ENCODE measurements at places on chromosomes 2 and 18.

DNA sequence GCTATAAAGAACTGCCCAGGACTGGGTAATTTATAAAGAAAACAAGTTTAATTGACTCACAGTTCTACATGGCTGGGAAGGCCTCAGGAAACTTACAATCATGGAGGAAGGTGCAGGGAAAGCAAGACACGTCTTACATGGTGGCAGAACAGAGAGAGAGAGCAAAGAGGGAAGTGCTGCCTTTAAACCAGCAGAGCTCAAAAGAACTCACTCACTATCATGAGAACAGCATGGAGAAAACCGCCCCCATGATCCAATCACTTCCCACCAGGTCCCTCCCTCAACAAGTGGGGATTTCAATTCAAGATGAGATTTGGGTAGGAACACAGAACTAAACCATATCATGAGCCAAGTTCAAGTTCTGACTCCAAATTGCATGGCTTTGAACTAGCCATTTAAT lies 62.8 kb upstream of the PPP1CB start:
- DNase-seq: no peak

DNA sequence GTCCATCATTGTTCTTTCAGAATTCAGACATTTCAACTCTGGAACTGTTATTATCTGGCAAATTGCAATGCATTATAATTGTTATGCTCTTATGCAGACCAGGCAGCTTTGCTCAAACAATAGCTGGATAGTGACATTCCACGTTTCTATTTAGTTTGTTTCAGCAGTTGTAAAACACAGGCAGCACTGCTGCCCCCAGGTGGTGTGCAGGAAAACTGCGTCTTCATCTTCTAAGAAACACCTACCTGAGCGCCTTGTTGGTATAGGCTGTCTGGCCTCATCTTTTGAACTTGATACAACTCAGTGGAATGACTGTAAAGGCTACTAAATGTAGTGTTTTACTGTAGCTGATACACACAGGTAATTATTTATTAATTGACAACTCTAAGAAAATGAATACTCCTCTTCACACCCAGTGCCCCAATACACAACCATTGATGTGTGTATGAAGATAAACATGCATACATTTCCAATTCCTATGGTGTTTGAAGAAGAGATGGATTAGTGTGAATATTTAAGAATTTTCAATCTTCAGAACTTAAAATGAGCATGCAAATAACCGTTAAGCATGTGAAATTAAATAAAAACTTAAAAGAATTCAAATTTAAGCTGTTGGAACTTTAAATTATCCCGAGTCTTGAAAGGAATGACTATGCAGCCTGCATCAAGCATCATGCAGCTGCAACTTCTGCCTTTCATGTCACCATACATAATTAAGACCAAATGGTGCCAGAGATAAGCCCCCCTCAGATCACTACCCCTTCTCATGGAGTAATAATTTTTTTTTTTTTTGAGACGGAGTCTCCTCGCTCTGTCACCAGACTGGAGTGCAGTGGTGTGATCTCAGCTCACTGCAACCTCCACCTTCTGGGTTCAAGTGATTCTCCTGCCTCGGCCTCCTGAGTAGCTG lies 85.6 kb downstream of the CD8B2 start:
- peak; percentile 26 for DNase-seq

DNA sequence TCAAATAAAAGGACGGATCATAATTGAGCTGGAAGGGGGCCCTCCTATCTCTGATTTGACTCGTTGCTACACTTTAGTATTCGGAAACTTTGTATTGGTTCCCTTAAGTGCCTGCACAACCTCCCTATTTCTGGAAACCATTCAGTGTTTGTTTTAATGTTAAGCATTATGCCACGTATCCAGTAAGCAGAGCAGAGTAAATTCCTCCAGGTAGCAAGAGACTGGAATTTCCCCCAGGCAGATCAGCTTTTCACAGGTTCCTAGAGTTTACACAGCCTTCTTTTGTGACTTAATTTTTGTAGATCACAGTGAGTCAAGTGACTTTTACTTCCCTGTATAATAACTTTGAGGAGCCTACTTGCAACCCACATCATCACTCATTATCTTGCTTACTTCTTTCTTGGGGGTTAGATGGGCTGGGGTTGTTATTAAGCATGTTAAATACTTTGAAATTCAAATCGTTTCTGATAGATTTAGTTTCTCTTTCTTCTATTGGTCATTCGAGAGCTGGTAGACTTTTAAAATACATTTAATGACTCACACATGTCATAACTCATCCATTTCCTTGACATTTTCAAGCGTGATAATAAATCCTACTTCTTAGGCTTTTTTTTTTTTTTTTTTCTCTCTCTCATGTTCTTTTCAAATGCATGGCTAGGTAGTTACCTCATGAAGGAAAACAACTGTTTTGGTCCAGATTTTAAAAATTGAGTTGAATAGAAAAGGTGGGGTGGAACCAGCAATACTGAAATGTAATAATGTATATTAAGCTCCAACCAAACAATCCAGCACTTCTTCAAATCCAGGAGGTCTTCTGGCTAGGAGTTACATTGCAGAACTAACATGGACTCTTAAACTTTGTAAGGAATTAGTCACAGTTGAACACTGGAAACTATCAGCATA lies 219.3 kb downstream of the NEDD4L start:
- DNase-seq: peak; percentile 62

DNA sequence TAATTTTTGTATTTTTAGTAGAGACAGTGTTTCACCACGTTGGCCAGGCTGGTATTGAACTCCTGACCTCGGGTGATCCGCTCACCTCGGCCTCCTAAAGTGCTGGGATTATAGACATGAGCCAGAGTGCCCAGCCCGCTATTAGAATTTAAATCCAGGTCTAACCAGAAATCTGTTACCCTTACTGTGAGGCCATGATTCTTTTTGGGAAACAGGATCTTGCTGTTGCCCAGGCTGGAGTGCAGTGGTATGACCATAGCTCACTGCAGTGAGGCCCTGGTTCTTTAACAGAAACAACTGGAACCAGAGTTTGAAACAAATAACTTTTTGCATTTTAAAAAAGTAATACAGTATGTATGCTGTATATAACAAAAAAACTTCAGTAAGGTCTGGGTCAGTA lies 75.7 kb downstream of the NOL10 start:
- no peak for DNase-seq

- no peak for DNase-seq
Observed at GRCh38 chr18:31010601-31011000, 31.9 kb downstream of the DSC3 start.

GRCh38 chr2:207073801-207074678 lies 91.7 kb downstream of the KLF7 start:
- DNase-seq: peak; percentile 48

- DNase-seq: no peak
Observed at GRCh38 chr2:98469862-98470544, 25.3 kb downstream of the INPP4A start.

- no peak for DNase-seq
Observed at GRCh38 chr18:32920796-32921787, 148.3 kb upstream of the KLHL14 start.

DNA sequence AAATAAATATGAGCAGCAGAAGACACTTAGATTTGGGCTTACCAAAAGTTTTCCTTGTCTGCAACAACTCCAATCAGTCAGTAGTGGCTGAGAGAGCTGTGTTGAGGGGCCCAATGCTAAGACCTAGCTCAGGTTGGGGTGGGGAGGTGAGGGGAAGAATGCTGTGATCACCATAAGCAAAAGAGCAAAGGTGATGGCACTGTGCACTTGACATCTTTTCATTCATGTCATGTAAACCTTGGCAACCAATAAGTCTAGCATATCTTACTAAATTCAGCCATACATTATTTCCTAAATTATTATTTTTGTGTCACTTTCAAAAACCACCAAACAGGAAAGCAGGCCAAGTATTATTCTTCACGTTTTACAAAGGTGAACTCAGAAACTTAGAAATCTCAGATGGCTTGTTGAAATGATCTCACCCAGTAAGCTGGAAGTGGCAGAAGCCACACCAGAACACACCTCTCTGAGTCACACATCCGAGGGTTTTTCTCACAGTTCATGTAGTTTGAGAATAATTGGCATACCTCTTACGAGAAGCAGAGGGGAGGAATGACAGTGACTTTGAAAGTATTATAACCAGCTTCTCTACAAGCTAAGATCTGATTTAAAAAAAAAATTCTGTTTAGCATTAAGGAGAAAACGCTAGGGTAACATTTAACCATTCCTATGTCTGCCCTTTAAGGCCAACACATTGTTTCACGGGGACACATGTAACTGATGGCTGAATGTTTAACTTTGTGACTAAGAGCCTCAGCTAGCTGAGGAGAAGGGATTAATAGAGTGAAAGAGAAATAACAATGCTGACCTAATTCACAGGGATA lies 43.3 kb upstream of the SETBP1 start:
- DNase-seq: no peak

DNA sequence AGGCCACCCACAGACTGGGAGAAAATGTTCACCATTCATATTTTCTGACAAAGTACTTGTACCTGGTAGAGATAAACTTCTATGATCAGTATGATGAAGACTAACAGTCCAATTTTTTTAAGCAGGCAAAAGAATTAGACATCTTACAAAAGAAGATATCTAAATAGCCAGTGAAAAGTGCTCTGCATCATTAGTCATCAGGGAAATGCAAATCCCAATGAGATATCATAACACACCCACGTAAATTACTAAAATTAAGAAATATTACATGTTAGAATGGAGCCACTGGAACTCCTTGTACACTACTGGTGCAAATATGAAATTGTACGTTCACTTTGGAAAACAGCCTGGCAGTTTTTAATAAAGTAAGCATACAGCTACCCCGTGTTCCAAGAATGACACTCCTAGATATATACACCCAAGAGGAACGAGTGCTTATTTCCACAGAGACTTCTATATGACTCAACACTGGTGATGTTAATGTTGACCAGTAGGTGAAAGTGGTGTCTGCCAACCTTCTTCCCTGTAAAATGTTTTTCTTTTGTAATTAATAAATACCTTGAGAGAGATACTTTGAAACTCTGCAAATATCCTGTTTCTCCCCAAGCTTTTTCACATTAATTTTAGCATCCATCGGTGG lies 80.3 kb downstream of the NPAS2 start:
- DNase-seq: no peak

- DNase-seq: peak; percentile 53
Observed at GRCh38 chr2:111219285-111219684, 98.6 kb downstream of the BCL2L11 start.

GRCh38 chr2:223235986-223236385 lies 184.0 kb downstream of the KCNE4 start:
- DNase-seq: no peak

DNA sequence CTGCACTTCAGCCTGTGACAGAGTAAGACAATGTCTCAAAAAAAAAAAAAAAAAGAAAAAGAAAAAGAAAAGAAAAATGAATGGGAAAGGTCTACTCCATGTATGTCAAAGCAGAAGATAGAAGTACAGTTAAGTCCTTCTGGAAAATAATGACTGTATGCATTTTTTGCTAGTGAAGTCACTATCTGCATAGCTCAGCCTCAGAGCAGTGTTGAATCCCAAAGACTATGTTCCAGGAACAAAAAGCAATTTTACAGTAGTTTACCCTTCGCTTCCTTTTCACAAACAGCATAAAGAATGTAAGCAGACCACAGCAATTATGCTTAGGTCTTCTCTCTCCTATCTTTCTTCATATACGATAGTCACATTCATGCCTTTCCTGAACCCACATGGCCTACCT lies 497.4 kb downstream of the CMPK2 start:
- no peak for DNase-seq

GRCh38 chr2:11030909-11031308 lies 119.2 kb downstream of the KCNF1 start:
- DNase-seq: no peak

DNA sequence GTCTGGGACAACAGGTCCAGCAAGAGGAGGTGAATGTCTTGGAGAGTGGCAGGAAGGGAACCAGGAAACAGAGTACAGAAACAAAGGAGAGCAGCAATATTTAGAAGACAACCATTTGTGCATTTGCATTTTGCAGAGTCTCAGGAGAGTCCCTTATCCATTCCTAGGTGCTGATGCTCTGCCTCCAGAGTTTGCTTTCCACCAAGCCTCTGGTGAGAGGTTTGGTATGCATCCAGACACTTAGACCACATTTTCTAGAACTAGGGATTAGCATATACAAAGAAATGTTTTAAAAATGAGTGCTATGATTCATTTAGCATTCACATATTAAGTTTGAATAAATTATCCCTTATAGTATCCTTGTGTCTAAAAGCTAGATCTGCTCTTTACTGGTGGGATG lies 18.5 kb upstream of the LRATD1 start:
- no peak for DNase-seq

DNA sequence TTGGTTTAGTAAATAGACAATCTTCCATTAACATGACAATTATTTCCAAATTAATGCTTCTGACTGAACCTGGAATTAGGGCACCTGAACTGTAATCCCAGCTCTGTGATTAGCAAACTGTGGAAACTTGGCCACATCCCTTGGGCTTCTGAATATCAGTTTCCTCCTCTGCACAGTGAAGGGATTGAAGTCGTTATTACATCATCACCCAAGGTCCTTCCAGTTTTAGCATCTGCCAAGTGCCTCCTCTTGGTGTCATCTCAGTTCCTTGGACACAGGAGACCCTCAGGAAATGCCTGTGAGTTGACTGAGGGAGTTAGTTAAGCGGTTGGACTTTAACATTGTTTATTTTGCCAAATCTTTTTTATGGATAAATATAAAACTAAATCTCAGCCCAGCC lies 64.8 kb downstream of the MOGAT1 start:
- no peak for DNase-seq

- no peak for DNase-seq
Observed at GRCh38 chr2:239302083-239302807, 98.6 kb downstream of the HDAC4 start.

DNA sequence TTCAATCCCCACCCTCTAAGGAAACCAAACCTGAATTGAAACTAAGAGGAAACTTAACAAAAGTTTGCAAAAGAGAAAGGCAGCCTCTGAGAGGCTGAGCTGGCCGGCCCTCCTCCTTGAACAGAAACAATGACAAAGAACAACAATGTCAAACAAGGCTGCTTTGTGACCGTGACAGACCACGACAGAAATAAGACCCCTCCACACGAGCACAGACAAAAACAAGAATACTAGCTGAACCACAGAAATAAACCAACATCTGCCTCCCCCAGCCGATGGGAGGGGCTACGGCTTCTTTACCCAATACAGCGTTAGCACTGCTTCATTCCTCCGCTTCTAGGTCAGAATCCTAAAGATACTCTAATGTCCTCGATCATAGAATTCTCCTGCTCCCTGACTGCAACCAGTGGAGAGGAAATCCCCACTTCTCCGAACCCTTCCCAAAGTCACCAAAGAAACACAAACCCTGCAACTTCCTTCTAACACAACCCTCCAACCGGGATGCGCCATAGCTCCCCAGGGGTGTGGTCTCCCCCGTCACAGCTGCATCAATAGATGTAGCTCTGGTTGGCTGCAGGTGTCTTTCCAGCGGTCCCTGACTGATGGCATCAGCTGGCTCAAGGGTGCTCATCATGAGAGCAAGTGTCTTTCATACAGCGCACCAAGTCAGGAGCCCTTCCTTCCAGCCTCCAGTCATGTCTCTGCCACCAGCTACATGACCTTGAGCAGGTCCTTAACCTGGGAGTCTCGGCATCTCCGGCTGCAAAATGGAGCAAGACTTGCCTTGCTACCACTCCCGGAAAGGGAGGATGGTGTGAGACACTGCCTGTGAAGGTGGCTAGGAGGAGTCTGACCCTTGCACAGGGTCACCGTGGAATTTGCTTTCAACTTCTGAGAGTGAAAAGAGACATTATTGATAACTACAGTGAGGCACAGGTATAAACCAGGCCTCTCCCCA lies 198.6 kb downstream of the HAUS1 start:
- DNase-seq: no peak

Measured in ELF-1 (cell line).